ENCODE measurements at places on chromosomes 5 and 9.

DNA sequence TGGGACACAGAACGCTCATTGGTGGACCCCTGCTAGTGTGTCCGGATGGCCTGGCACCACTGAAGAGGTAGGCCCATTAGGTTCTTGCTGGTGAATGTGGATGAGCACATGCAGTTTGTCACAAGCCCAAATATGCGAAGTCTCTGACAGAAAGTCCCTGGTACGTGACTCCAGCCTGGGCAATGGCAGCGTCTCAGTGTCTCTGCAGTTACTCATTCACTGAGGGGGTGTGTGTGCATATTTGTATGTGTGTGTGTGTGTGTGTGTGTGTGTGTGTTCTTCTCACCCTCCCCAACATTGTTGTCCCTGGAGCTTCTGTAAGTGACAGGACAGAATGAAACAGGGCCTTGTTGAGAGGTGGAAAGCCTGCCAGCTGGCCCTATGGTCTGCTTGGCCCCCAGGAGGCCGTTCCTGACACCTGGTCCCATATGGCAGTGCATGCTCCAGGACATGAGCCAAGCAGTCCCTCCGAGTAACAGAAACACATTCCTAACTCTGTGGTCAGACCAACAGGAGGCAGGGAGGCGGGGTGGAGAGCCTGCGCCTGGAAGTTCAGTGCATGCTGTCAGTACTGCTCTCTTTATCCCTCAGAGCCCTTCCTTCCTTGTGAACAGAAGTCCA, 169.9 kb downstream of the SLC28A3 start:
- DNase-seq = no peak

GRCh38 chr9:21479152-21479702, 2.9 kb downstream of the IFNE start:
- DNase-seq = no peak

DNA sequence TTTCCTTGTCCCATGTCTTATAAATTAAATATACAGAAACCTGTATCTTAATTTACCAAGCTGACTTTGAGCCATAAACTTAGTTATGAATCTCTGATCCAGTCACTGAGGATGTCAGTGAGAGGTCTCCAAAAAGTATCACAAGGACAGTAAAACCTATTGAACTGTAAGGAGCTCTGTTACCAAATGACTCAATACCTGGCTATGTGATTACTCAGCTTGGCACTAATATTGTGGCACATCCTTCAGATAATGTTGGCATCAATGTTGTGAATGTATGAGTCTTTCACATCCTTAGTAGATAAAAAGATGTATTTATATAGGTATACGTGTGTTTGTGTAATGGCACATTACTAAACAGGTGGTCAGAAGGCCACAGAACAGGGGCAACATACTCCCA, 18.0 kb upstream of the CAPSL start:
- DNase-seq = no peak

DNA sequence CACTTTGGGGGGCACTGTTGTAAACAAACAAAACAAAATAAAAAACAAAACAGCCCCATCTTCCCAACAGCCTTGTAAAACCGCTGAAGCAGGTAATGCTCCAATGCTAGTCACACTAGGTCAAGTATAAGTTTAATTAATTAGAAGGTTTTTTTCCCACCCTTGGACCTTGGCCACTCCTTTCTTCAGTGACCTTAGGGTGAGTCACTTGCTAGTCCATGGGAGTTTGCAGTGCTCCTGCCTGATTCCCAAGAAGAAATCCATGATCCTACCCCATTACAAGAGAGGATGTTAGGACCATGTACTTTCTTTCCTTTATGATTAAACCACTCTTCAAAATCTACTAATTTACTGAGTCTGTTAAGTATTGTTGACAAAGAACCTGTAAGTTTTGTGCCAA, 192.2 kb upstream of the CDKN2B start:
- no peak for DNase-seq

GRCh38 chr5:173868096-173868880, 19.9 kb upstream of the CPEB4 start:
- DNase-seq = no peak

DNA sequence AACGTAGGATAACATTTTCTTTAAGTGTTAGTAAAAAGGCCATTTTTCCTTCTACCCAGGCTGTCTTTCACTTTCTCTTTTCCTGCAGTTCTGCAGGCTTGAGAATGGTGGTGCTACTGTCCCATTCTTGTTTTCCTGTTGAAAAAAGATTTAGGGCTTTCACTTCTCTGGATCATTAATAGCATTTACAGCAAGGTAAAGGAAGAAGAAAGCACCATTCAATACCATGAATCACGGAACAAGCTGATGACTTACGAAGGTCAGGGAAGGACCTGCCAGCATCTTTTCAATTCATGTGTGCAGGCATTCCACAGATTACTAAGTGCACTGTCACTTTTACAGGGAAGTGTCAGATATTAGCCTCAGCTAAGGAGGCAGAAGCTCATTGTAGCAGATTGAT, 292.8 kb downstream of the YTHDC2 start:
- DNase-seq = no peak

DNA sequence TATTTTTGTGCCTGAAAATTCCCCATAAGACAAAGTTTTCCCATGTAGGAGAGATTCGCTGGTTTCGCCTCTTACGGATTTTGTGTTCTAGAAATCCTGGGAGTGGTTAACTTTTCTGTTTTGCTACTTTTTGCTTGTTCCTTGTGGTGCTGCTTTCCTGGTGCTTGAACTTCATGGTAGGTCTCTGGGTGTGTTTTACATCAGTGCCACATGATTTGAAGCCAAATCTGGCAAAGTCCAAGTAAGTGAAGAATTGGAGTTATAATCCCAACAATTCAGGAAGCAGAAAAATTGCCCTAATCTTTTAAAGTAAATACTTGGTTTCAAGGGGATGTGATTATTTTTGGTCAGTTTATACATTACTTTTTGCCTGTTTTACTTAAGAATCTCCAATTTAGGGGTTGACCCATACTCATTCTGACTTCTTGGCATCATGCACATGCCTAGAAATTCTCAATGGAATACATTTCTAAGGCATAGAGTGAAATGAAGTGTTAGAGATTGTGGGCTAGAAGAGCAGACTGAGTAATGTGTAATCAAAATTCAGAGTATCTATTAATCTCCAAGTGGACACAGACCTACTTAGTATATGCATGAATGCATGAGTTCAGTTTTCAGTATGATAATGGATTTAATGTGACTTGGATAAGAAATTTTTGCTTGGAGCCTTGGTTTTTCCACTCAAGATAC, 189.7 kb downstream of the CSNK1G3 start:
- DNase-seq = no peak

DNA sequence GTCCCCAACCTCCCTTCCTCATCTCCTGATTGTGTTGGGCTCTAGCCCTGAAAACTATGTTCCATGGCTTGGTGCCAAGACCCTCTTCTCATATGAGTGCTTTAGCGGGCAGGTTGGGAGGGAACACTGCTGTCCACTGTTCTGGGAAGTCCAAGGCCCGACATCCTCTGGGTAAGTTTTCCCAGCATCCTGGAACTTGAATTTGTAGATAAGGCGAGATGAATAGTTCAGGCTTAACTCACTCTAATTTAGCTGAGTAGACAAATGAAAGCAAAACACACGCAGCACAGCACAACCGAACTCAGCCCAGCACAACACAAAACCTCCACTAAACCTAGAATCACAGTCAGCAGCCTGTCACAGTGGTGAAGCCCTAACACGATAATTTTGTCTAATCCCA, 95.3 kb upstream of the SLC28A3 start:
- DNase-seq = no peak

GRCh38 chr9:97961361-97961760, 21.8 kb upstream of the ANP32B start:
- no peak for DNase-seq

- no peak for DNase-seq
These were observed 70.7 kb upstream of the RNF38 start for GRCh38 chr9:36470643-36471290.

GRCh38 chr9:126907058-126907457, 7.5 kb upstream of the RALGPS1 start:
- no peak for DNase-seq

DNA sequence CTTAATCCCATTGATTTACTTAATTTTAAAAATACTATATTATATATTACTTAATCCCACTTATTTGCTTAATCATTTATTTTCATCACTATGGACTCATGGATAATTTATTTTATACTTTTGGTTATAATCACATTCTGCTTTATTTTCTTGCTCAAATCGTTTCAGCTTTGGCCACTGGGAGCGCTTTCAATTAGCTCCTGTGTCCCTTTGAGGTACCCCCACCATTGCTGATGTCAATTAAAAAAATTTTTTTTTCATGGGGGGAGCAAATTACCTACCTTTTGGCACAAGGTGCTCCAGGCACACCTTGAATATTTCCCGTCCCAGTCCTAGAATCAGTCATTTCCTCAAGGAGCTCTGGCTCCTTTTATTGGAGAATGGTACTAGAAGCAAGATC, 1.4 kb upstream of the TRIO start:
- DNase-seq = no peak

GRCh38 chr9:1231998-1232919, 182.1 kb downstream of the DMRT2 start:
- no peak for DNase-seq

GRCh38 chr9:34123682-34124081, 2.8 kb downstream of the DCAF12 start:
- DNase-seq = no peak

- DNase-seq = no peak
These were observed 65.8 kb upstream of the NFIL3 start for GRCh38 chr9:91489361-91489899.

- peak; percentile 21 for DNase-seq
These were observed 280.7 kb upstream of the ZNF608 start for GRCh38 chr5:125026867-125027731.

- DNase-seq = no peak
These were observed 181.7 kb downstream of the ADGRV1 start for GRCh38 chr5:90740244-90740799.

DNA sequence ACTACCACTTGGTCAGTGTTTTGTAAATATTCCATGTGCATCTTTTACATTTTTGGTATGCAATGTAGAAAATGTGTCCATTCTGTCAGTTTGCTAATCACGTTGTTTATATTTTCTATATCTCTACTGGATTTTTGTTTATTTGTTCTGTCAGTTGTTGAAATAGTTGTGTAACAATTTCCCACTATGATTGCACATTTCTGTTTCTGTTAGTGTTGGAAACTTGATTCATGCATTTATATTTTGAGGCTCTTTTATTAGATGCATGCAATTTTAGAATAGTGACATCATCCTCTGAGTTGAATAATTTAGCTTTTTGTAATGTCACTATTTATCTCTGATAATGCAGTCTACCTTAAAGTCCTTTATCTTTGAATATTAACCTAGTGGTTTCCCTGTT, 25.8 kb upstream of the LECT2 start:
- no peak for DNase-seq

DNA sequence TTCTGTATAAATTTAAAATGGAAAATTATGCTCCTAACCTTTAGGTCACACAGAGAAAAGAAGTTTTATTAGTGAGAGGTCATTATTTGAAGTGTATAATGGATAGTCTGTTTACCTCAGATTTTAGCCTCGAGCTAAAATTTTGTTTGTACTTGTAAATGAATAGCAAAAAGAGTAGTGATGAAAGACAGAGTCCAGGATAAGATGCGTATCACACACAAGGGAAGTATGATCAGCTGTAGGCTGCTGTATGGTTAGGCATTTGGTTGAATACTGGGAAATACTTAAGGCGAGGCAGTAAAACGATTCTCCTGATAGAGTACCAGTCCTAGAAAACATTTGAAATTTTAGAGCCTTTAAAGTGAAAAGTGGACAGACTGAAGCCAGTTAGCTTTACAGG, 92.7 kb downstream of the FBXL7 start:
- peak; percentile 34 for DNase-seq

DNA sequence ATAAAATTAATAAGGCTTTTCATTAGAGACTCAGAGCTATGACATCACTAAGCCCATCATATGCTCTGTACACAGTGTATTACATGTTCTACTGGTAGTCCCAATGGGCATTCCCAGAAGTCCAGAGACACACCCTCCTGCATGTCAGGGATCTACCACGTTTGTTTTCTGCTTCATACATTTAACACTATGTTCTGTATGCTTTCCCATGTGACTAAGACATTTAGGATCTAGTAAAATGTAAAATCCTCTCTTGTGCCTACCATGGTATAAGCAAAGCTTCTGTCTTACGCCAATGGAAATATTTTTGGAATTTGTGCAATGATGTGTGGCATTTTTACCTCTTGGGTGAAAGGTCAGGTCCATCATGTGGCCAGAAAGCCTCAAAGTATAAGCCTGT, 192.4 kb downstream of the ADAMTSL1 start:
- DNase-seq = no peak

DNA sequence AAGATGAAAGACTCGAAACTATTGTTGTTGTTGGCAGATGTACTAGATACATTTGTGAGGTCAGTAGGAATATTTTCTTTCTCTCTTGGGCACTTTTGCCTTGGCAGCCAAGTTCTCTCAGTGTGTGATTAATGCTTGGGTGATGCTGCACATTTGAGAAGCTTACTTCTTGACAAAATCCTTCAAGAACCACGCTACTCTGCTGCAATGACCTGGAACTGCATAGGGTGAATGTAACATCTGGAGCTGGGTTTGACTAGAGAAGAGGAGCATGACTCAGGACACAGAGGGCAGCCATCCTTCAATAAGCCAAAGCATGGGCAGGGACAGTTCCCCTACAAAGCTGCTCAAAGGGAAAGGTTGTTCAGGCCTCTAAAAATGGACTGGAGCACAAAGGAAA, 75.5 kb upstream of the PUM3 start:
- no peak for DNase-seq

DNA sequence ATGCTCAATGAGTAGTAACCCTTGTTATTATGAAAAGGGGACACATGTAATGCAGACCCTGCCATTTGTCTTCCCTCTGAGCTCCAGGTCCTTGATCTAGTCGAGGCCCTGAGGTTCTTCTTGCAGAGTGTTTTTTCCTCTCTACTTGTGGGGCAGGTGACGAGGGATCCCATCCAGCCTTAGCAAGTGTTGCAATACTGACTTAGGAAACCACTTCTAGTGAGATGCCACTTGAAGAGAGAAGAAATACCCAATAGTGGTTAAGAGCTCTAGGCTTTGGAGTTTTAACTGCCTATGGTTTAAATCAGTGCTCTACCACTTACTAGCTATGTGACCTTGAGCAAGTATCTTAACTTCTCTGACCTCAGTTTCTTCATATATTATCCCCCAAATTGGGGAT, 10.2 kb downstream of the PPARGC1B start:
- no peak for DNase-seq

GRCh38 chr5:55441107-55441771, 93.5 kb downstream of the PLPP1 start:
- DNase-seq = no peak

DNA sequence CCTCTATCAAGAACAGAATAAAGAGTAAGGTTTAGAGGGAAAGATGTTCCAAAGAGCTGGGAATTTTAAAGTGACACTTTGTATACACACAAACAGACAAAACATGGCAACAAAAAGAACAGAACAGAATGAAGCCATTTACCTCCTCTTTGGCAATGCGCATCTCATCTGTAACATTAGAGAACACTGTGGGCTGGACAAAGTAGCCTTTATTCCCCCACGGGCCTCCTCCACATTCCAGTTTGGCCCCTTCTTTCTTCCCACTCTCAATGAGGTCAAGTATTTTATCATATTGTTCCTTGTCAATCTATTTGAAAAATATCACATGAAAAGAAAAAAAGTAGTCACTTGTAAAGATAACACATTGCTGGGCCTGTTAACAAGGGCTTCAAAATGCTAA, 41.0 kb downstream of the ALDH1A1 start:
- DNase-seq = no peak
